ENCODE measurements at places on chromosomes 6 and 20. TPM values are rescaled to one million over a fixed set of nuclear protein-coding genes. Genes with fewer than 3 reads are reported as not detected.

- DNase-seq, result no peak
These were observed 21.3 kb downstream of the ZNF341 start for GRCh38 chr20:33753143-33753542.

- no peak for DNase-seq
These were observed 30.3 kb upstream of the NXT1 start for GRCh38 chr20:23320317-23320716.

- DNase-seq, result no peak
These were observed 778 bp downstream of the PKIG start for GRCh38 chr20:44583157-44583556.

DNA sequence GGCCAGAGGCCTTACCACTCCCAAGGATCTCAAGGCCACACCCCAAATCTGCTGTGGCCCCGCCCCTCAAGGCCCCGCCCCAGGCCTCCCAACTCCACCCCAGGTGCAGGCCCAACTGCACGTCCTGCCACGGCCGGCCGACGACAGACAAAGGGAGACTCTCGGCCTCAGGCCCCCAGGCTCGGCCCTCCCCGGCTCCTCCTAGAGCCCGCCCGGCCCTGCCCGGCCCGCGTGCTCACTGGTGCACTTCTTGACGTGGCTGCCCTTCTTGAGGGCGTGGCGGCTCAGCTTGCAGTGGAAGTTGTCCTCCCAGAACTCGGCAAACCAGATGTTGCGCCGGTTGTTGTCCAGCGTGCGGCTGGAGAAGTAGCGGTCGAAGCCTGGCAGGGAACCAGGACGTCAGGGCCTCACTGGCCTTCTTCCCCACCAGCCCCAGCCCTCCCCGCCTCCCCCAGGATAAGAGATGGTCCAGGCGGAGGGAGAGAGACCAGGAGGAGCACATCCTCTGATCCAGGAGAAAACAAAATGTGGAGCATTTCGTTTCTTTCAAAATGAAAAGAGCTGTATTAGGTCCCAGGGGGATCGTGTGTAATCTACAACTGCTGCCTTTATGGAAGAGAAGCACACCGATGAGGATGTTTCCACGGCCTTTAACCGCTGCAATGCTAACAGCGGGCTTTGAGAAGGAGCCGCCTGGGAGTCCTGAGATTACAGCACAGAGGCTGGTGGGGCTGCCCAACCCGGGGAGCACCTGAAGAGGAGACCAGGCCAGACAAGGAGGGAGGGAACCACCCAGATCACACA, 89.4 kb downstream of the GRM4 start:
- DNase-seq, result peak; percentile 61

- no peak for DNase-seq
These were observed 98.5 kb downstream of the INSM1 start for GRCh38 chr20:20466341-20466879.

DNA sequence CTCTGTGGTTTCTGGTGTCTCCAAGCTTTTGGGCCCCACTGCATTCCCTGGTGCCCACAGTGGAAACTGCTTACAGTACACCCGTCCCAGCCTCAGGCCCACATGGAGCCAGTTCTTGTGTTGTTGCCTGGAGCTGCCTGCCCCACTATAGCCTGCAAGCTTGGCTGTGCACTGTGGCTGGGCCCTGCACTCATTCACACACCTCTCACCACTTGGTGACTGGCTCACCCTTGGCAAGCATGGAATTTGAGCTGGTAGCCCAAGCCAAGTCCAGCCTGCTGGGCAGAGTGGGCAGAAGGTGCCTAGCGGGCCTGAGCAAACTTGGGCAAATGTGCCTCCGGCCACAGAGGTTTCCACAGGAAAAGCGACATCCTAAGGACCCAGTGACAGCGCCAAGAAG, 472.3 kb downstream of the MMUT start:
- no peak for DNase-seq

DNA sequence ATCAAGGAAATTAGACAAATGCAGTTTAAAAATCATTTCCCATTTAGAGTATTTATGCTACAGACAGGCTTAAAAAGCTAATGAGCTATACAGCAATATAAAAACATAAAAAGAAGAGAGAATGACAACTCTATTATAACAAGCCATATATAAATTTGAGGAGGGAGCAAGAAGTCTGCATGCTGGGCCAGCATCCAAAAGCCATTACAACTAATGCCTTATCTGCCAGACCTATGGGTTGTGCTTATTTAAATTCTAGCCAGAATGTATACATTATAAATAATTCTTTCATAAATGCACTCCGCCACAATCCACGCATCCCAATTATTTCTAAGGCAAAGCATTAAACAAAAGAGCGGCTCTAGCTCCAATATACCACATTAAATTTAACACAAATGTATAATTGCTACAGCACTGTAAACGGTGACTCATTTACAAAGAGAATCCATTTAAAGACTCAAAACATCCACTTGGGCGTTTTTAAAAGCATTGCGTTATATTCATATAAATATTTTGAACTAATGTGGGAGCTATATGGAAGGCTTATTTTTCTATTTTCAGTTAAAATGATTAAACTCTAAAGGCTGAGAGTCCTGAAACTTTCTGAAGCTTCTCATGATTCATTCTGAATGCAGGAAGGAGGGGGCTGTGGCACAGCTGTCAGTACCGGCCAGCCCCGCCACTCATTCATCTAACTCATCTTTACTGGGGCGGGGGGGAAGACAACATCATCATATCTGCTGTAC, 37.7 kb upstream of the RAB22A start:
- peak; percentile 38 for DNase-seq

GRCh38 chr6:167306401-167306998, 15.4 kb downstream of the UNC93A start:
- DNase-seq, result no peak

DNA sequence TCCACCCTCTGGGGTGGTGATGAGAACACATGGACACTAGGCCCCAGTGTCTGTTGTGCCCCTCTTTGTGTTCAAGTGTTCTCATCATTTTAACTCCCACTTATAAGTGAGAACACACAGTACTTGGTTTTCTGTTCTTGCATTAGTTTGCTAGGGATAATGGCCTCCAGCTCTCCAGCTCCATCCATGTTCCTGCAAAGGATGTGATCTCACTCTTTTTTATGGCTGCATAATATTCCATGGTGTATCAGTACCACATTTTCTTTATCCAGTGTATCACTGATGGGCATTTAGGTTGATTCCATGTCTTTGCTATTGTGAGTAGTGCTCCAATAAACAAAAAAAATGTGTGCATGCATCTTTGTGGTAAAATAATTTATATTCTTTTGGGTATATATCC, 67.4 kb downstream of the RWDD2A start:
- no peak for DNase-seq

GRCh38 chr20:1242530-1242929, 16.7 kb downstream of the RAD21L1 start:
- DNase-seq, result no peak

DNA sequence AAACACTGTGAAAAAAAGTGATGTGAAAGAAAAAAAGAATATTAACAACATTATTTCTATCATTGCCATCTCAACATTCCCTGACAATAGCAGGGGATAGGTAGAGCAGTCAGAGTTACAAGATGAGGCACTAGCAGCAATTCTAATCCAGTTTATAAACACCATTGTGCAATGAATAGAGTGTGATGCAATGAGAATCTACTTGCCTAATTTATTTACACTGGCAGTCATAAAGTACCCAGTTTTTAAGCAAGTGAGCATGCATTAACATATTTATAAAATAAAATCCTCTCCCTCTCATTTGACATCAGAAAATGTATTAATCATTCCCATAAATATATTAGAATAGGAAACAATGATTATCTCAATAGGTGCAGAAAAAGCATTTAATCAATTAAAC, 2.5 kb upstream of the MANEA start:
- no peak for DNase-seq

- no peak for DNase-seq
These were observed 14.9 kb downstream of the TMEM170B start for GRCh38 chr6:11552442-11552841.

GRCh38 chr6:149323925-149324324, 6.4 kb downstream of the TAB2 start:
- no peak for DNase-seq

Gene ARFGAP1
- 76.1 TPM for polyA plus RNA-seq

Gene GJA10
- not detected for polyA plus RNA-seq

Gene MCHR2
- polyA plus RNA-seq, result not detected

Gene PPIL6
- 17.1 TPM for polyA plus RNA-seq

Gene TXLNB
- polyA plus RNA-seq, result 2.4 TPM

Gene HAO1
- not detected for polyA plus RNA-seq

Gene CD83
- polyA plus RNA-seq, result 12.3 TPM

Gene BMP7
- 102 TPM for polyA plus RNA-seq

Gene CST5
- polyA plus RNA-seq, result 0.25 TPM

Gene RAET1G
- polyA plus RNA-seq, result 1.2 TPM

Gene ENPP5
- 18.7 TPM for polyA plus RNA-seq

Gene DEFB124
- not detected for polyA plus RNA-seq

Gene BMP6
- polyA plus RNA-seq, result 8.4 TPM
